ENCODE measurements at places on chromosomes 6 and 20. TPM values are rescaled to one million over a fixed set of nuclear protein-coding genes. Genes with fewer than 3 reads are reported as not detected.

The SYNDIG1 gene
- polyA plus RNA-seq: 0.90 TPM

The TNXB gene
- 1.8 TPM for polyA plus RNA-seq

The SLC22A1 gene
- 0.89 TPM for polyA plus RNA-seq

DNA sequence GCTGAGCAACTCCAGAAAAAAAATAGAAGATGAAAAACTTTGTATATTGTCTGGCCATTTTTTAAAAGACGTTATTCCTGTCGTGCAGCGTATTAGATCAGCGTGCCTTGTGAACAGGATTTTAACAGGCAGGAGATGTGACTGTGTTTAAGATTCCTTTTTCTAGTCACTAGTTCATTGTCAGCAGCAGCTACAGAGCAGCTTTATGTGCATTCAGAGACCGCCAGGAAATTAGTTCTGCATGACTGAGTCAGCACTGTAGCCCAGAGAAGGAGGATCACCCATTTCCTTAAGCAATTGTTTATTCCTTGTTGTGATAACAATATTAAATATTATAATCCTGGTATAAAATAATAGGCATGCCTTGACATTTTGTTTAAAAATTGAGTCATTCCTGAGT lies 75.4 kb upstream of the ADGRB3 start:
- DNase-seq: no peak

- no peak for DNase-seq
Observed at GRCh38 chr6:10300071-10300470, 114.8 kb downstream of the TFAP2A start.

GRCh38 chr6:4774296-4774695 lies 1.9 kb upstream of the CDYL start:
- DNase-seq: no peak
